A549 treated with CpdA at 1 μM for 4 hours (cell line): ENCODE measurements at places on chromosomes 13 and 19. TPM values are rescaled to one million over a fixed set of nuclear protein-coding genes. Genes with fewer than 3 reads are reported as not detected.

Gene CD177
- total RNA-seq = 0.08 to 0.26 TPM (median 0.11 TPM) in 4 of 5 replicates, not detected in the other

Gene PSG3
- 0.10 to 0.17 TPM (median 0.17 TPM) in 3 of 5 replicates, not detected in the others for total RNA-seq

Gene ZSCAN4
- not detected in 5 replicates for total RNA-seq

Gene BRME1
- 0.09 to 0.64 TPM (median 0.46 TPM) in 3 of 5 replicates, not detected in the others for total RNA-seq

Gene SLC7A10
- 0.08 to 0.17 TPM (median 0.10 TPM) in 3 of 5 replicates, not detected in the others for total RNA-seq

Gene ZNF28
- 0.42 to 2.6 TPM (median 1.7 TPM) in 5 replicates for total RNA-seq

Gene SERTAD1
- total RNA-seq = 23.5 to 42.7 TPM (median 31.9 TPM) in 5 replicates

Gene C5AR1
- 0.85 to 2.0 TPM (median 1.6 TPM) in 5 replicates for total RNA-seq

Gene TMEM255B
- 0.61 to 0.91 TPM (median 0.67 TPM) in 5 replicates for total RNA-seq

Gene SIGLEC5
- not detected in 5 replicates for total RNA-seq

Gene PRR19
- 3.6 to 4.9 TPM (median 4.5 TPM) in 5 replicates for total RNA-seq

Gene ZNF66
- total RNA-seq = not detected in 5 replicates

Gene DKKL1
- total RNA-seq = 0.30 to 0.81 TPM (median 0.47 TPM) in 4 of 5 replicates, not detected in the other

Gene SPACA4
- 0.07 TPM in 1 of 5 replicates, not detected in the others for total RNA-seq

Gene GDF15
- total RNA-seq = 32.5 to 82.2 TPM (median 56.6 TPM) in 5 replicates

Gene SLC25A42
- total RNA-seq = 0.43 to 1.0 TPM (median 0.94 TPM) in 5 replicates

Gene ZFR2
- 0.14 to 0.16 TPM in 2 of 5 replicates, not detected in the others for total RNA-seq

Gene KLF16
- total RNA-seq = 18.2 to 29.1 TPM (median 24.8 TPM) in 5 replicates

Gene CNN1
- 0.23 to 0.60 TPM (median 0.53 TPM) in 5 replicates for total RNA-seq

Gene INSR
- 1.9 to 2.8 TPM (median 2.2 TPM) in 5 replicates for total RNA-seq

Gene CYP4F8
- total RNA-seq = not detected in 5 replicates

Gene CEACAM21
- total RNA-seq = not detected in 5 replicates

Gene GRIN2D
- total RNA-seq = 7.2 to 10.9 TPM (median 9.5 TPM) in 5 replicates

Gene IRF2BP1
- total RNA-seq = 21.0 to 39.5 TPM (median 37.8 TPM) in 5 replicates

Gene IGSF23
- 0.31 to 0.59 TPM (median 0.38 TPM) in 5 replicates for total RNA-seq

Gene HIPK4
- 0.19 to 0.41 TPM (median 0.23 TPM) in 5 replicates for total RNA-seq
